ENCODE measurements at places on chromosomes 3 and 15.

DNA sequence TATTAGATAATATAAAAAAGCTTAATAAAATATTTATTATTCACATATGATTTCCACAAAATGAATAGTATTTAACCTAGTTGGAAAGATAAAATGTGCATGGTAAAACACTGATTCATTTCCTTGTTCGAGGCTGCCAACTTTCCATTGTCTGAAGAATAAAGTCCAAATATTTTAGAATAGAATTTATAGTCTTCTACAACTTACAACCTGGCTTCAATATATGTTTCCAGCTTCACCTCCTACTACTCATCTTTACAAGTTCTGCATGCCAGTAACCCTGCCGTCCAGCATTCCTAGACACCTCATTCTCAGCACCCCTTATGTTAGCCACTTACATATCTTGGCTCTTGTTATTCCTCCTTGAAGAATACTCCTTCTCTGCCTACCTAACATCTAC, 244.5 kb downstream of the FGF12 start:
- DNase-seq: no peak

GRCh38 chr3:186946756-186947375, 16.5 kb downstream of the ST6GAL1 start:
- DNase-seq: no peak

DNA sequence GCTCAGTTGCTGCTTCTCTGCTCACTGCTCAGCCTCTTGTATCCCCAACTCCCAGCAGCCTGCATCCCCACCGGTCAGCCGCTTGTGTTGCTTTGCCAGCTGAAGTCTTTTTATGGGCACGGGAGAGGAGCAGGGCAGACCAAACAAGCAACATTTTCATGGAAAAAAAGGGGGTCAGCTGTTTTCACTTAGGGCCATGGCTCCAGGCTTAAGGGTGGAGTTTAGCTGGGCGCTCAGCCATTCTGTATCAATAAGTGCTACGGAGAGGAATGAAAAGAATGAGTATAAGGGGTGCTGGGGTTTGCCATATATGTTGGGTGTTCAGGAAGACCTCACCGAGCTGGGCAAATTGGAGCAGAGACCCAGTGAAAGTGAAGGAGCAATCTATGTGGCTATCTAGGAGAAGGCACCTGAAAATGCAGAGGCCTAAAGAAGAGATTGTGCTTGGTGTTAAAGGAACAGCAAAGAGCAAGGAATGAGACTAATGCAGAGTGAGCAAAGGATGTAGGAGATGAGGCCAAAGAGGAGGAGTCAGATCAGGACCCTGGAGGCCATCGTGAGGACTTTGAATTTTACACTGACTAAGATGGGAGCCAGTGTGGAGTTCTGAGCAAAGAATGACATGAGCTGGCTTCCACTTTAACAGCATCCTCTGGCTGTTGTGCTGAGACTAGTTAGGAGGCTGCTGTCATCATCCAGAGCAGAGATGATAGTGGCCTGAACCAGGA, 16.6 kb upstream of the IREB2 start:
- no peak for DNase-seq

DNA sequence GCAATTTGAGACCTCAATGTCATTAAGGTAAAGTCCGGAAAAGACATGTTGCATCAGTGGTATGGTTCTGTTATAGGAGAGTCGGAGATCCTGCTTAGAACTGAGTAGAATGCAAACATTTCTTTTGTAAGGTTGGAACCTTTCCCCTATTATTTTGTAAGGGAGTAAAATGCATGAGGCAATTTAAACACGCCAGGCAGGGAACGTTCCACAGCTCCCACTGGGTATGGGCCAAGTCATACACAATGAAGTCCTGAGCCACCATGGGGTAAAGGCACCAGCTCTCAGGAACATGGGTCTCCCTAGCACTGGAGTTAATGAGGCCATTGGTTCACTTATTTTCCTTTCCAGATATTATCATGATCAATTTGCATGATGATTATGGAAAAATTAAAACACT, 116.6 kb upstream of the NR2F2 start:
- DNase-seq: no peak

DNA sequence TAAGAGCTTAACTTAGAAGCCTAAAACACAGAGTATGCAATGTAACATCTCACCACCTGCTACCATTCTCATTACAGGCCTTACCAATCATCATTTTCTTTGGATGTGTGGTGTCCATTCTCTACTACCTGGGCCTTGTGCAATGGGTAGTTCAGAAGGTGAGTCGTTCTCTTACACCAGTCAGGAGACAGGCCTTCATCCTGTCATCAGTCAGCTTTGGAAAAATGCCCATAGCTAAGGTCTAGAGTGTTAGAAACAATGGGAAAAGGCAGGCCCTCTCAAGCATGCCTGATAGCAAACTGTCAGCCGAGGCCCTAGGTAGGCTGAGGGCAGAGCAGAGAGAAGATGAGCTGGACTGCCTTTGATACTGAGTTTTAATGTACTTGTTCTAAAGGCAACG, 13.5 kb downstream of the SLC28A2 start:
- no peak for DNase-seq

- DNase-seq: no peak
Observed at GRCh38 chr3:168991803-168992202, 671.7 kb downstream of the MECOM start.

- DNase-seq: no peak
Observed at GRCh38 chr3:133127381-133127780, 89.2 kb downstream of the TMEM108 start.

GRCh38 chr3:149640976-149641728, 16.7 kb downstream of the WWTR1 start:
- no peak for DNase-seq

- no peak for DNase-seq
Observed at GRCh38 chr3:100175637-100176280, 61.5 kb upstream of the FILIP1L start.

DNA sequence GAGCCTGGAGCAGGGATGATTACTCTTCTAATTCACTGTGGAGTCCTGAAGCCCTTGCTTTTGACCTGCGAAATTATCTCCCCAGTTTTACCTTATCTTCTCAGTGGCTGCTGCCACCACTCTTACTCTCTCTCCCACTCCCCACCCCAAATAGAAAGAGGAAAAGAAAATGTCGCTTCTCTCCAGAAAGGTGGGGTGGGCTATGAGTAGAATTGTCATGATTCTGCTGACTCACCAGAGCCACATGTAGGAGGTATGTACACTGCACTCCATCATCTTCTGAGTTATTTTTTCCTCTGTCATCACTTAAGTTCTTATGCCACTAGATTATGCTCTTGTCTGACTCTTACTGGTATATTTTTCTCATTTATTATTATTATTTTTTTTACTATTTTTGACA, 43.9 kb upstream of the TMEM158 start:
- no peak for DNase-seq

DNA sequence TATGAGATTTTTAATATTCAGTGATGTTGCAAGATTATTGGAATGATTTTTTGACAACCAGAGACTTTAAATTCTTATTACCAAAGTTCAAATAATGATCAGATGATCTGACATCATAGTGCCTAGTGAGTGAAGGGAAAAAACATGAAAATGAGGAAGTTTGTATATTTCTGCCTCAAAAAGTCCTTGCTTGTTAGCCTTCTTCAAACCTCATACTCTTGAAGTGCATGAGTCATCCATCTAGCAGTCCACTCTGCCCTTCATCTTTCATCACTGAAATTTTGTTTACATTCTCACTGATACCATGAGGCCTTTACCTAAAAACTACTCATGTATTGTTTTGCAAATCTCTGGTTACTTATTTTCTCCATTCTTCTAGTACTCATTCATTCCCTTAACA, 23.9 kb upstream of the OR5H6 start:
- DNase-seq: no peak

GRCh38 chr3:66401675-66402491, 98.9 kb downstream of the LRIG1 start:
- no peak for DNase-seq

- DNase-seq: no peak
Observed at GRCh38 chr3:127777921-127778656, 44.2 kb downstream of the MGLL start.

DNA sequence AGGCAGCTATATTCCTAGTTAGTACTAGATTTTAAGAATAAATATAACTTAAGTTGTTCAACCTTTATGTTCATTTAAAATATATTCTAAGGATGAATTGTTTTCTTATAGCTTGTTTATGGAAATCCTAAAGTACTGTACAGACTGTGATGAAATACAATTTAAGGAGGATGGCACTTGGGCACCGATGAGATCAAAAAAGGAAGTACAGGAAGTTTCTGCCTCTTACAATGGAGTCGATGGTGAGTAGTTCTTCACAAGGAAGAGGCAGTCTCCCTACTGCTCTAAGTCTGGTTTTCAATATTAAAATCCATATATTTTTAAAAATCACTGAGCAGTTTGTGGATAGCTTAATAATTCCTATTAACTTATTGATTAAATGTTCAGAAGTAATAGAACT, 29.6 kb downstream of the CALML4 start:
- DNase-seq: no peak

DNA sequence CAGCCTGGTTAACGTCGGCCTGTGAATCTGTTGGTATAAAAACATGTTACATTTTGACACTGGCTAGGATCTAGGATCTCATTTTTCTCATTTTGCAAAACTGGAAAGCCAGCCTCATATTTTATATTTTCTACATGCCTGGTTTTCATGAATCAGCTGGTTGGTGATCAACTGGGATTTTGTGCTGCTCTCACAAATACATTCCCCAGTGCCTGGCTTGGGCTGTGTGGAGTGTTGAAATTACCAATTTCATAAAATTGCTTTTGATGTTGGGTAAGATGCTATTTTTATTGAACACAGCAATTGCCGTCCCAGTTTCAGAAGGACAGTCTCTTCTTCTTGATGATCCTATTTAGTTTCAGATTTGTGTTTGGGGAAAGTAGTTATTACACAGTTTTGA, 604.3 kb downstream of the TAFA4 start:
- DNase-seq: no peak

DNA sequence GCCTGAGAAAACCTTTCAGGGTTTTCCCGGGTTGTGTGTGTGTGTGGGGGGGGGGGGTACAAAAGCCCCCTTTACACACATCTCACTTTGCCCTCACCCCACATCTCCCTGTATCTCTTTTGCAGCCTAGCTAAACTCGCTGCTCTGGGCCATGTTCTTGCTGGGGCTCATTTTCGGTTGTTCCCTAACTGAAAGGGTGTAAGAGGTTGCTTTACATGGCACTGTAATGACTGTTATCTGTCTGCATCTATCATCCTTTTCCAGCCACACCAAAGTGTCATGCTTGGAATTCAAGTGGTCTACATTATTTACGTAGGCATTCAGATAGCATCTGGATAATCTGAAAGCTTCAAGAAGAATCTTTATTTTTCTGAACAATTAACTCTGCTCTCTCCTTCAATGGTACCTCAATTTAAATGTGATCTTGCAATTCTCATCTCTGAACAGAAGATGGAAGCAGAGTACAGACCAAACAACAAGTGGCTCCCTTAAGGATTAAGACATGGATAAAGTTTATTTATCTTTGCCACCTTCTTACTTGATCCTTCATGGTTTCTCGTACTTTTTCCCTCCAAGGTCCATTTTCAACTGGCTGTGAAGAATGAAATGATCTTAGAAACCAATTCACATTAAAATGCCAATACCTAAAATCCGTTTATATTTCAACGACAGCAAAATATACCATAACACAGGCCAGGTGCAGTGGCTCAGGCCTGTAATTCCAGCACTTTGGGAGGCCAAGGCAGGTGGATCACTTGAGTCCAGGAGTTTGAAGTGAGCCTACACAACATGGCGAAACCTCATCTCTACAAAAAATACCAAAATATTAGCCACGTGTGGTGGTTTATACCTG, 34.9 kb downstream of the DCLK3 start:
- peak; percentile 53 for DNase-seq

GRCh38 chr3:193874512-193874911, 261.4 kb upstream of the HES1 start:
- no peak for DNase-seq

GRCh38 chr3:83523470-83524073, 1435.2 kb upstream of the CADM2 start:
- peak; percentile 64 for DNase-seq

DNA sequence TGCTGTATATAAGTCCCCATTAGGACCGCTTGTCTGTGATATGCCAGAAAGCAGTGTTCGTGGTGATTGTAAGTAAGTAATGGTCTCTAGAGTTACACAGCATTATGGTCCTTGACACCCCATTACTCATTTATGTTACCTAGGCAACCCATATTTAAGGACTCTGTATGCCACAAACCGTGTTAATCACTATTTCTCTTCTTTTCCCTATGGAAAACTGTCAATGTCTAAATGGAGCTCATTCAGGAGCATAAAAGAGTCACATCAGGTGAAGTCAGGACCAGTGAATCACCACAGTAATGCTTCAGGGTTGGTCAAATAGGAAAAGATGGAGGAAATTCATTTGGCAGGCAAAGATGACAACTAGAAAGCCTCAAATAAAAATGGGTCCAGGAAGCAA, 146.6 kb upstream of the PEX5L start:
- no peak for DNase-seq

GRCh38 chr3:116367761-116368395, 77.4 kb downstream of the LSAMP start:
- DNase-seq: no peak

- DNase-seq: no peak
Observed at GRCh38 chr3:152511904-152512303, 243.2 kb downstream of the MBNL1 start.

DNA sequence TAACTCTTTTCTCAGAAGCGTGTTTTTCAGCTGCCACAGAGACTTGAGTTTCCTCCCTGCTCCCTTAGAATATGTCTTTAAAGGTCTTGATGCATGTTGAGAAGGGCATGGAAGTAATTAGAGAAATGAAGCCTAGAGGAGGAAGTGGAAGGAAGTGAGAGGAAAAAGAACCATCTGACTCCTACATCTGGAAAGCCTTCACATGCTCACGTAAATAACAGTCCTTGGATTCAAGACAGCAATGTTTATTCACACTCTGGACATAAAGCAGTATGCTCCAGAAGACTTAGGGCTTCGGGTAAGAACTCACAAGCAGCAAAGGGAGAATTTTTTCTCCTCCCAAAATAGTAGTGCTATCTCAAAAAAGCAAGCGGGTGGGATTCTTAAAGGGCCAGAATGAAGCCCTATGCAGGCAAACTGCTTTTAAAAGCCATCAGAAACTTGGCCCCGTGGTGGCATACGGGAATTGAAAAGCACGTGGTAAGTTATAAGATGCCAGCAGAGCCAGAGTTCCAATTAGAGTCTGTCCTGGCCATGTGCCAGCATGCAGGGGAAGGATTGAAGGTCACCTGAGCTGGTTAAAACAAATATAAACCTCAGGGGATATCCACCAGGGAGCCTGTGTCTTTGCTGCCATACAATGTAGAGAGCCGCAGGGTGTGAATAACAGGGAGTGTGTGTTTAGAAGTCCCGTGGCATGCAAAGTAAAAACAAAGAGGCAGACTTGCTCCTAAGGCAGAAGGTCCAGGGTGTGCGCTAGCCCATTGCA, 380.8 kb upstream of the NDN start:
- DNase-seq: no peak

DNA sequence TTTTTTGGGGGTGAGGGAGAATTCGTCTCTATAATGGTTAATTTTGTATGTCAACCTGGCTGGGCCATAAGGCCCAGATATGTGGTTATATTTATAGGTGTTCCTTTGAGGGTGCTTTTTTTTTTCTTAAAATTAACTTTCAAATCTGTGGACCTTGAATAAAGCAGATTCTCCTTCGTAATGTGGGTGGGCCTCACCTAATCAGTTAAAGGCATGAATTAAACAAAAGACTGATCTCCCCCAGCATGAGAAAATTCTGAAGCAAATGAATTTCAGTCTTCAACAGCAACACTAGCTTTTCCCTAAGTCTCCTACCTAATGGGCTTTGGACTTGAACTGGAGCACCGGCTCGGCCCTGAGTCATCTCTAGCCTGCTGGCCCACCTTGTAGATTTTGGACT, 77.4 kb downstream of the GMNC start:
- no peak for DNase-seq

GRCh38 chr15:85874236-85874635, 79.5 kb upstream of the KLHL25 start:
- DNase-seq: no peak

All from neuronal stem cell (in vitro differentiated cells).